ENCODE measurements at places on chromosomes 4 and X. TPM values are rescaled to one million over a fixed set of nuclear protein-coding genes. Genes with fewer than 3 reads are reported as not detected.

Gene PHOX2B
- 0.26 TPM for total RNA-seq

Gene TBX22
- not detected for total RNA-seq

Gene CCDC158
- 0.55 TPM for total RNA-seq

Gene NAP1L2
- 4.4 TPM for total RNA-seq

Gene PDGFRA
- 51.5 TPM for total RNA-seq

Gene SLC49A3
- total RNA-seq = 13.9 TPM

Gene PCSK1N
- 21.3 TPM for total RNA-seq

Gene CENPE
- total RNA-seq = 2.2 TPM

Data from mucosa of gallbladder (tissue), 1 donor.